Transverse colon (tissue), 4 donors: ENCODE measurements at places on chromosomes 5 and 9. TPM values are rescaled to one million over a fixed set of nuclear protein-coding genes. Genes with fewer than 3 reads are reported as not detected.

The CDX1 gene
- total RNA-seq, result 249 TPM

The FOXI1 gene
- not detected for total RNA-seq

The TARS1 gene
- total RNA-seq, result 30.1 TPM

The ELAVL2 gene
- total RNA-seq, result 2.2 TPM

The CDC20B gene
- not detected for total RNA-seq

GRCh38 chr9:130938652-130939404, at the start of gene FIBCD1:
Gene FIBCD1, minus strand, starts transcription at chr9:130939247. Its CDS starts 640 bp downstream, at chr9:130938607.
- H3K27ac ChIP-seq, result peak within 1 kb of the TSS; percentile 84
- peak within 1 kb of the TSS; percentile 62 for H3K4me3 ChIP-seq

DNA sequence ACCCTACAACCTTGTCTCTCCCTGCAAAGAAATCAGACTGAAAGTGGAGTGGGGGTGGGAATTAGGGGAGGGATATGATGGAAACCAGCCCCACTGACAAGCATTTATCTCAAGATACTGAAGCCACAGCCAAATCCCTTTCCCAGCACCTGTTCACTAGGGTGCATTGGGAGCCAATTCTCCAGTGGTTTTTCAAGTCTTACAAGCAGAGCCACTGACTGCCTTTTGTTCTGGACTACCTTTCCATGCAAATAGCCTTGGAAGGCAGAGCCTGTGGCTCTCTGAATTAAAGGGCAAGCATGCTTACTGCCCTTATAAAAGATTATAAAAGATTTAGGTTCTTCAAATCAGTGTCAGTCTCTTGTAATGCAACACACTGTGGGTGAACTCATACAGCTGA, 8.8 kb upstream of the GGTA1 start:
- no peak overlapping the region for H3K4me3 ChIP-seq
- no peaks in the 10 kb centered on the region for H3K36me3 ChIP-seq
- DNase-seq, result no peak

DNA sequence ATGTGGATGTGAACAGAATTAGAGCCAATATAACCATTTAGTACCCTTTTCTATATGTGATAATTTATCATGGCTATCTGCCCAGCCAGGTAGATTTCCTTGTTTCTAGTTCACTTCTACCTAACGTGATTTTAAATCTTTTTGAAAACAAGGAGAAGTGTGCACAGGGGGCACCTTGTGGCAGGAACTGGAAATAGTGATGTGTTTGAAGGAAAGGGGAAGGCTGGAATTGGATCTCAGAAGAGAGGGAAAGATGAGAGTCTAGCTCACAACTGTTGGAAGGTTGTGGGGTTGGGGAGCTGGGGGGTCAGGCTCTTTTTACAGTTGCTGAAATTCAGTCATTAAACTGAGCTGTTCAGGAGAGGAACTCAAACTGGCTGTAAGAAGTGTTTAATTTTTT, 219.5 kb downstream of the KCTD16 start:
- H3K36me3 ChIP-seq, result no peaks in the 10 kb centered on the region
- no peak overlapping the region for H3K27ac ChIP-seq
- H3K4me1 ChIP-seq, result no peaks in the 10 kb centered on the region
- no peaks in the 10 kb centered on the region for H3K27me3 ChIP-seq

- no peaks in the 10 kb centered on the region for H3K36me3 ChIP-seq
- DNase-seq, result no peak
- no peaks in the 10 kb centered on the region for H3K27me3 ChIP-seq
- no peak overlapping the region for H3K4me3 ChIP-seq
These were observed 128.1 kb downstream of the GADD45G start for GRCh38 chr9:89732939-89733324.

GRCh38 chr5:8349855-8350254, 480.9 kb downstream of the MTRR start:
- H3K4me1 ChIP-seq, result no peaks in the 10 kb centered on the region
- H3K27ac ChIP-seq, result no peak overlapping the region
- no peaks in the 10 kb centered on the region for H3K36me3 ChIP-seq
- no peak for DNase-seq

DNA sequence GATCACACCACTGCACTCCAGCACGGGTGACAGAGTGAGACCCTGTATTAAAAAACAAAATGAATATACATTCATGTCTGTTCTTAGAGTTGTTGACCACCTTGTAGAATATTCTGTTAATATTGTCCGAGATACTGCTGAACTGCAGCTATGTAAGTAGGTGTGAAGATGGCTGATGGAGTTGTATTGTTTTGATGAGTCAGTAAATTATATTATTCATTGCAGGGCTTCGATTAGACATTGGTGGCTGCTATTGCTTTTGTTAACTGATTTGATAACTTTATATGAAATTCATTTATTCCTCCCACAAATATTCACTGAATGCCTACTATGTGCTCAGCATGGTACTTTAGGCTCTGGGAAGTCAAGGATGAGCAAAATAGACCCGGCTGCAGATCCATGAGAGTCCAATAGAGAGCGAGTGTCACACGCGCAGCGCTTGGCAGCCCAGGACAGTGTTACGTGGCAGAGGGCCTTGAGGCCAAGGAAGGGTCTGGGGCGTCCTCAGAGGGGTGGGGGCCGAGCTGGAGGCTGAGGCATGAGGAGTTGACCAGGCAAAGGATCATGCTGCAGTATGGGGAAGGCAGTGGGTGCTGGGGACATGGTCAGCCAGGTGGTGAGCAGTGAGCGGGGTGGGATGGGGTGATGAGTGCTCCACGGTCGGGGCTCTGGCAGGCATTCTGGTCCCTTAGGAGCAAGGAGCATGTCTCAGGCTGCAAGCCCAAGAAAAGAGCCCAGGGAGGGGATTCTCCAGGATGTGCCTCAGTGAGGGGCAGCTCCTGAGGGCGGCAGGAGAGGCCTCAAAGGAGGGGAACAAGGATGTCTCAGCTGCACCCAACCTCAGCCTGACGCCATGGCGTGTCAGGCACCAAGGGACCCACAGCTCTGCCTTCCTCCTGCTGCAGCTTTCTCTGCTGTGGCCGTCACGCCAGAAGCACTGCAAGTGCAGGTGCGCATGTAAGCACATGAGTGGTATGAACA, 243.5 kb downstream of the GADD45G start:
- no peaks in the 10 kb centered on the region for H3K27me3 ChIP-seq
- no peaks in the 10 kb centered on the region for H3K36me3 ChIP-seq
- H3K27ac ChIP-seq, result no peak overlapping the region
- peaks cover 17% of the 10 kb centered on the region for H3K4me1 ChIP-seq
- no peak for DNase-seq
- no peak overlapping the region for H3K4me3 ChIP-seq

- H3K4me3 ChIP-seq, result no peak overlapping the region
- H3K36me3 ChIP-seq, result no peaks in the 10 kb centered on the region
- no peaks in the 10 kb centered on the region for H3K4me1 ChIP-seq
- H3K27me3 ChIP-seq, result no peaks in the 10 kb centered on the region
- no peak for DNase-seq
- no peak overlapping the region for H3K27ac ChIP-seq
These were observed 287.4 kb upstream of the IRX4 start for GRCh38 chr5:2169850-2170760.

- no peaks in the 10 kb centered on the region for H3K4me1 ChIP-seq
- no peak for DNase-seq
- no peak overlapping the region for H3K27ac ChIP-seq
These were observed 457.6 kb downstream of the SLCO4C1 start for GRCh38 chr5:101838435-101838834.

DNA sequence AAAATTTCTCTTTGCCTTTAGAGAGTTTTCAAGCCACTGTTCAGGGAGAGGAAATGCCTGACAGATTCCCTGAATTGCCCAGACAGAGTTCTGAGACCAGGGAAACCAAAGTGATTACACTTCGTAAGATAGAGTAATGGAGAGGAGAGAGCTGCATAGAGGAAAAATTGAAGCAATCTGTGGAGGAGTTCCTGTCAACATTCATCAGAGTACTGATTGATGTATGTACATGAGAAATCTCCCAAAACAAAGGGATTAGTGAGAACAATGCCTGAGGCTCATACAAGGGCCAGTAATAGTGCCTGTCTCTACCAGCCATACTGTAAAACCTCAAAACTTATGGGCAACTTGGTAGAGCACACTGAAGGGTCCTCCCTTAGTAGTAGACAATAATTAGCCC, 79.0 kb upstream of the TRIM32 start:
- no peak for DNase-seq
- no peaks in the 10 kb centered on the region for H3K27me3 ChIP-seq
- no peak overlapping the region for H3K27ac ChIP-seq
- no peak overlapping the region for H3K4me3 ChIP-seq

DNA sequence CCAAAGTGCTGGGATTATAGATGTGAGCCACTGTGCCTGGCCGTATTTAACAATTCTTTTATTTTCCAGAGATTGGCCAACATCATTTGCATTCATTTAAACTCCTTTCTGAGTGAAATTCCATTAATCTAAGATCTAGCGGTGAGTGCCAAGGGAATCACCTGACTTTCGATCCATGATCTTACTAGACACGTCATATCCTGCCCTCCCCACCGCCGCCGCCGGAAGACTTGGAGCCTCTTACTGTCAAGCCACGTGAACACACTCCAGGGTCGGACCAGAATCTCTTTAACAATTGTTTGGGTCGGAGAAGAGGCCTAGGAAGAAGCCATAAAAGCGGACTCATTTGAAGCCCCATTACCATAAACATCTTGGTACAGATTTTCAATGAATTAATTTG, 12.9 kb downstream of the INPP5E start:
- H3K4me3 ChIP-seq, result no peak overlapping the region
- no peaks in the 10 kb centered on the region for H3K4me1 ChIP-seq
- H3K27me3 ChIP-seq, result no peaks in the 10 kb centered on the region
- DNase-seq, result no peak

- H3K4me3 ChIP-seq, result no peak overlapping the region
- no peak for DNase-seq
- no peak overlapping the region for H3K27ac ChIP-seq
- no peaks in the 10 kb centered on the region for H3K27me3 ChIP-seq
- peaks cover 34% of the 10 kb centered on the region for H3K4me1 ChIP-seq
These were observed 2.2 kb downstream of the UBTD2 start for GRCh38 chr5:172281346-172281745.

GRCh38 chr9:134210908-134211810, 46.8 kb upstream of the RNU6ATAC start:
- no peaks in the 10 kb centered on the region for H3K4me1 ChIP-seq
- no peak for DNase-seq
- H3K4me3 ChIP-seq, result no peak overlapping the region
- H3K27ac ChIP-seq, result no peak overlapping the region
- H3K27me3 ChIP-seq, result no peaks in the 10 kb centered on the region
